ENCODE measurements at places on chromosomes 16 and 17.

DNA sequence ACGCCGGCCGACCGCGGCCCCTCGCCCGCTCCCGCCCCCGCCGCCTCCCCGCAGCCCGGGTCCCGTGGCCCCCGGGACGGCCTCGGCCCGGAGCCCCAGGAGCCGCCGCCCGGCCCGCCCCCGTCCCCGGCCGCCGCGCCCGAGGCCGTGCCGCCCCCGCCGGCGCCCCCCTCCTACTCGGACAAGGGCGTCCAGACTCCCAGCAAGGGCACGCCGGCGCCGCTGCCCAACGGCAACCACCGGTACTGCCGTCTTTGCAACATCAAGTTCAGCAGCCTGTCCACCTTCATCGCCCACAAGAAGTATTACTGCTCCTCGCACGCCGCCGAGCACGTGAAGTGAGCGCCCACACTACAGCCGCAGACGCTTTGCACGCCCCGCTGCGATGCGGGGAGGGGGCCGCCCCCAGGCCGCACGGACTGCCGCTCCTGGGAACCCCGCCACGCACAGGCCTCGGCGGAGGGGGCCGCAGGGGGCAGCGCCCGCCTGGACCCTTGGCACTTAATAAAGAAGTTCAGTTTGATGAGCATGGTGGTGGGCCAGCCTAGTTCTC lies 35.5 kb upstream of the ZC3H18 start:
- no peak for DNase-seq

GRCh38 chr17:7632492-7632894 lies 2.6 kb downstream of the SHBG start:
- DNase-seq: no peak

DNA sequence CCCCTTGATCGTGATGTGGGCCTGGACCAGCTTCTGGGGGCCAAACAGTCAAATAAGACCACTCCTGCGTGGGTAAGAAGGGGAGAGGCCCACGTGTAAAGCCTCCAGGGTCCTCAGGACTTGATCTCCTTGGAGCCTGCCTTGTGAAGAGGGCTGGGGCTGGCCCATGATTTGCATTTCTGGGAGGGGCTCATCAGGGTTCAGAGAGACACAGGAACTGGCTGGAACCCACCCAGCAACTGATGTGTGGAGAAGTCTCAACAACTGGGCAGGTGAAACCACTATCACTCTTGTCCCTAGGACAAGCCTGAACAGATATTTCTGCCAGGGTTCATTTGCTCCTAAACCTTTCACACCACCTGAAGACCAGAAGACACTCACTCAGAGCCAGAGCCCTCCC lies 214.7 kb downstream of the ZNF423 start:
- DNase-seq: no peak

DNA sequence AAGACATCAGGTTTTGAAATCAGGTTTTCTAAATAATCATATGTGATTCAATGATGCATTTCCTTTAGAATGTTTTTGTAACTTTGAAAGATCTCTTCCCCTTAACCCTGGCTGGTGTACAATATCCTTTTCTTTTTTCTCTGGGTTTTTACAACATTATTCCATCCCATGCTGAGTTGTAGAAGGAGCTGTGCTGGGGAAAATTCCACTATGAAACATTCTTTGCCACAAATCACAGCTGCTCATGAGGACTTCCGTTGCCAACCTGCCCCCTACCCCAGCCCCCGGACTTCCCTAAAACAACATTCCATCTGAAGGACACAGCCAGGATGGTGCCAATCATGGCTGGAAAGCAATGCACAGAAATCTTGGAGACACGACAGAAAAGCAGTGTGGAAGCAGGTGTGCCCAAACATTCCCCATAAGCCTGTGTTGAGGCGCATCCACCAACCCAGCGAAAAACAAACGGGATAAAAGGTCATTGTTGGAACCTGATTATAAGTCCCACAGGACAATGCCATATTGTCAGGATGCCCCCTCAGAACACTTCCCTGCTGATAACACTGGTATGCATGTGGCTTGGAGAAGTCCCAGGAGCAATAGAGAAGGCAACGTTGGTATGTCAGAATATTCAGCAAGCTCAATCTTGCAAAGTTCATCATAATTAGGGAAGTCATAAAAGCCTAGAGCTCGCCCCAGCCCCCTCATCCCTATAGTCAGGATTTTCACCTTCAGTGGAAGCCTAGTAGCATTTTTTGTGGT lies 475.0 kb downstream of the HS3ST3B1 start:
- peak; percentile 83 for DNase-seq

All from keratinocyte (primary cell).